CD8-positive, alpha-beta T cell (primary cell): ENCODE measurements at places on chromosomes 12 and 14.

- DNase-seq: no peak
Measured at GRCh38 chr12:100656856-100657255, 83.4 kb downstream of the GAS2L3 start.

GRCh38 chr14:90416720-90417119 lies 19.9 kb downstream of the CALM1 start:
- no peak for DNase-seq

- DNase-seq: no peak
Measured at GRCh38 chr14:39957290-39957689, 525.1 kb upstream of the FBXO33 start.

- no peak for DNase-seq
Measured at GRCh38 chr12:91422127-91422526, 239.5 kb upstream of the DCN start.

DNA sequence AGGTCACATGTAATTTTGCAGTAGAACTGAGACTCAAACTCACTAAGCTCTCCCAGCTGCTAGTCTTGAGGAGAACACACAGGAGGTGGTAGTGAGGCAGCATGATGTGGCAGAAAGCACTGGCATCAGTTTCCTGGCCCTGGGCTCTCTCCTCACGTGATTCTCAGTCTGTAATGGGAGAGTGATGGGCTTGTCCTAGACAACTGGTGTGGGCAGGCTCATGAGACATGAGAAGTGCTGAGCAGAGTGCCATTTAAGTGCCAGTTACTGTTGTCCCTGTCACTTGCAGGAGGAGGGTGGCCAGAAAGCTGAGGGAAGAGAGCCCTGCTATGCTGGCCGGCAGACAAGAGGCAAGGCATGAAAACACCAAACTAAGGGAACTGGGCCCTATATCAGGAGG lies 48.5 kb upstream of the OVCH1 start:
- no peak for DNase-seq
